Activated T-helper 1 cell treated with anti-CD3 and anti-CD28 coated beads, Interleukin-2, amount 50 U/mL, for 16 hours (primary cell): ENCODE measurements at places on chromosomes 4 and X.
A peak's percentile ranks its signal among the peaks of the same experiment; 100 is the strongest.

DNA sequence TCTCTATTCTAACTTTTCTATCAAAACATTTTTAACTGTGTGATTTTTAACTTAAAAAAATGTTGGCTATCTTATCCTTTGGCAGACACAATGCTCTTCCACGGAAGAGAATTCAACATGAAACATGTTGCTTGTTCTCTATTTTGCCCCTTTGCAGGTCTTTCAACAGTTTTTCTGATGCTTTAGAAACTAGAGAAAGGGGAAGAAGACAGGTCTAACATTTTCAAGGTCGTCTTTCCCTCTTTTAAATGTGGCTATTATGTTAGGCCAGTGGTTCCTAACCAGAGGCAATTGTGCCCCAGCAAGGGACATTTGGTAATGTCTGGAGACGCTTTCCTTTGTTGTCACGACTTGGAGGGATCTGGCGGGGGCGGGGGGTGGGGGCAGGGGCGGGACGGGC, 95.0 kb downstream of the SH3KBP1 start:
- DNase-seq: no peak

DNA sequence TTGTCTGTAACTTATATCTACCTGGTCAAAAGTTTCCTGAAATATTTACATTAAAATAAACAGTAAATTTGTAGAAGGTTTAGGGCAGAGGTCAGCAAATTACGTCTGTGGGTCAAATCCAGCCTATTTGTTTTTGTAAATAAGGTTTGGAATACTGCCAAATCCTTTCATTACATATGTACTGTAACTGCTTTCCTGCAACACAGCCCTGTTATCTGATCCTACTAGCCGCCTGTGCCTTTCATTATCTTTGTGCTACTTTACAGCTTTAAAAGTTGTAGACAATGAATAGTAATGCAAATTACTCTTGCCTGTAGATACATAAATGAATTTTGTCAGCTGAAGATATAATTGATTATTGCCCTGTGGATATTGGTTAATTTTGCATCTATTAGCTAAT, 369.6 kb upstream of the SLC7A11 start:
- DNase-seq: no peak

DNA sequence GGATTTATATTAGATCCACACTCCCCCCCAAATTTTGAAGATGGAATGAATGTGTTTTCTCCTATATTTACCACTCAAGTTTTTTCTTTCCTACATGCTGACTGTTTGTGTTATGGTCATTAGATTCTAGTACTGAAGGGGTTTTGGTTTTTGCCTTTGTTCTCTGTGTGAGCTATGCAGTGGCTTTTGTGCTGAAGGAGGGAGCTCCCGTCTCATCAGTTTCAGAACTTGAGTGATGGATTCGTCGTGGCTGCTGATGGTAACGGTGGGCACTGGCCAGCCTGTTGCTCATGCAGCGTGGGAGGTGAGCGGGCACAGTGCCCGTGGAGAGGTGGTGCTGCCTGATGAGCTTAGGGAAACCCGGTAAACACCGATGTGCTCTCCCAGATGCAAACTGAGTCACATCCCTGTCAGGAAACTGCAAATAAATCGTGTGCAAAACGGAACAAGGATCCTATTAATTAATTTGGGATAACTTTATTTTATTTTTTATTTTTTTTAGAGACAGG, 101.5 kb downstream of the SORBS2 start:
- DNase-seq: no peak

DNA sequence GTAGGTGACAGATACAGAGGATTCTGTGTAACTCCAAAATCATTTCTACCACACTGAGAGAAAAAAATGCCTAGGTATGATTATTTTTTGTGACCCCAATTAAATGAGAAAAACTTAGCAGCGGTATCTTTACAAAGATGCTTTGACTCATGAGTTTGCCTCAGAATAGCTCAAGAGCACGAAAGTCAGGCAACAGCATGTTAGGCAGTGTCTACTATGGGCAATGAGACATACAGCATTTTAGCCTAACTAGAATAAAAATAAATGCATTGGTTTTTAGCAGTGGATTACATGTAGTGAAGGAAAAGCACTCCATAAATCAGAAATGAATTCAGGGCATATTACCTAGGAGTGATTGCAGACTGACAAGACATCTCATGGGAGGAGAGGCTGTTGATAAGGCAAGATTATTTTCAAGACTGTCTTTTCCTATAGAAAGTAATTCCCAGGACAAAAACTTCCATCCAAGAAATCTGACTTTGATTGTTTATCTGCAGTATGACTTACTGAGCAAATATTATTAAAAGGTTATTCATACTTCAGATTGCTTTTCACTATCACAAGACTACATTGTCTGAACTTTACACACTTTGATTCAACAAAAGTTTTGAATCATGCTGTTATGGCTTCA, 3.6 kb downstream of the ANXA10 start:
- DNase-seq: no peak

GRCh38 chr4:153127760-153128494, 76.3 kb upstream of the TRIM2 start:
- peak; percentile 71 for DNase-seq

- DNase-seq: no peak
Observed at GRCh38 chr4:89653012-89653411, 183.9 kb downstream of the SNCA start.

GRCh38 chr4:173509036-173510001, 20.7 kb downstream of the HAND2 start:
- DNase-seq: no peak

DNA sequence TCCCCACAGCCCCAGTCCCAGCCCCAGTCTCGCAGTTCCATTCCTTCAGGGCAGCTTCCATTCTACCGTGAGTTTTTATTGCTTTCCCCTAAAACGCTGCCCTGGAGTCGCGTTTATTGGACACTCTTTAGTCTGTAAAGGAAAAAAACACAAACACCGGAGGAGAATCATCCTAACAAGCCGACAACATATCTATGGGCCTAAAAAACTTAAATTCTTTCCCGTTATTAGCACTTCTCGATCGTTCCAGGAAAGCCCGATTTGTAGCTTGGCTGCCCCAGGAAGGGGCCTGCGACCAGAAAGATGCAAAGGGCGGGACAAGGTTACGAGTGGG, 178.5 kb downstream of the CBR4 start:
- DNase-seq: no peak

- no peak for DNase-seq
Observed at GRCh38 chrX:23952984-23953907, 45.4 kb downstream of the CXorf58 start.

GRCh38 chrX:139692908-139693307, 15.1 kb downstream of the MCF2 start:
- no peak for DNase-seq

DNA sequence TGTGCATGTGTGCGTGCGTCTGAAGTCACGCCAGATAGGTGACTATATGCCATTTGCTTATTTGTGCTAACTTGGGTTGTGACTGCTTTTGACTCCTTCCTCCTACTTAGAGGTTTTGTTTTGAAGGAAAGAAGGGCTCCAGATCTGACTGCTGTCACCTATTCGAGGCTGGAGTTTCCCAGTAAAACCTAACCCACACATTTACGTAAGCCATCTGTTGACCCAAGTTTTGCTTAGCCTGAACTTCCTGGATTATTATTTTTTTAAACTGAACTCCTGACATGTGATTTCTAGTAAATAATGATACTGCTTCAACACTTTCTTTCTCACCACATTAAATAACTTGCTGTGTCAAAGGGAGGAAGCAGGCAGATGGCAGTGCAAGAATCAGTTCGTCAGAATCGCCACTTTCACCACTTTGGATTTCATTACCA, 41.5 kb downstream of the DTHD1 start:
- peak; percentile 12 for DNase-seq

- DNase-seq: no peak
Observed at GRCh38 chrX:30308263-30309138, 689 bp downstream of the NR0B1 start.

DNA sequence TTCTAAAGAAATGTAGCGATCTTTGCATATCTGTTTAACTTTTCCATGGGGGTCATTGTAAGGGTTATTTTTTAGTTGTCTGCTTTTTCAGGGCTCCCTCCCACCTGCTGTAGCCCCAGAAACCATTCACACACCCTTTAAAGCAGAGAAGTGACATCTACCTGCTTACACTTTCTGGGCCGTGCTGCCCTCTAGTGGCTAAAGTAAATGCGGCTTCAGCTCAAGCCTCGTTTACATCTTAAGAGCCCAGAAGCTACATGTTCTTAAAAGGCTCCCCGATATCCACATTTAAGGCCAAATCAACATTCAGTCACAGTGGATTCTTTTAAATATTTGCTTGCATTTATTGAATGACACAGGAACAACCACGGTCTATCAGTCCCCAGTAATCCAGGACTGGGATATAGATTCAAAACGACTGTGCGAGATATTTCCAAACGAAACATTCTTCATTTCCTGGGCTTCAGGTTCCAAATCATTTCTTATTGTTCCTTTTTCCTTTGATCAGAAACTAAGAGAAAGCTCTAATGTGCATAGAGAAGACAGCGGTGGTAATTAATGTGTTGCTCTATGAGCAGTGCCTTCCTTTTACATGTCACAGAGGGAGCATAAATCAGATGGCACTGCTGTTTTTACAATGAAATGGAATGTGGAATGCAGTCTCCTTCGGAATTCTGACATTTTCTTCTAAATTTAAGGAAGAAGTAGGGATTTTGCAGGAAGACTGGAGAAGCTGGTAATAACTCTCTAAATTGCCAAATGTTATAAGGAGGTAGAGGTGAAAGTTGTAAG, 119.9 kb downstream of the RASGEF1B start:
- peak; percentile 32 for DNase-seq

- DNase-seq: peak; percentile 23
Observed at GRCh38 chrX:119784747-119785446, 6.5 kb downstream of the RPL39 start.

GRCh38 chrX:24392709-24393108, 32.3 kb downstream of the SUPT20HL1 start:
- no peak for DNase-seq

DNA sequence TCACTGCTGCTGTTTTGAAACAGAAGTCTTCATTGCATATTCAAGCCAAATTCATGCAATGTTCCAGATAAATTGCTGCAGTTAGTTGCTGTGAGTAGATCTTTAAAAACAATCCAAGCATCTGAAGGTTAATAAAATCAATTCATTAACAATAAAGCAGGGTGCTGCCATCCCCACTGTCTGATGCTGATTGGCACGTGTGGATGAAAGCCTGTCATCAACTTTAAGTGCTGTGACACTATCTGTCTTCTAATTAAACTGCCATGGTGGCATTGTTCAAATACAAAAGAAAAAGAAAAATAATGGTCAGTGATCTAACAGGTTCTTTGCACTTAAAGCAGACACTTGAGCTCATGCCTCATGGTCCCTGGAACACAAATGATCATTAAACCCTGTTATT, 63.0 kb upstream of the MND1 start:
- DNase-seq: no peak

GRCh38 chrX:84415140-84415539, 87.1 kb downstream of the HDX start:
- DNase-seq: no peak

DNA sequence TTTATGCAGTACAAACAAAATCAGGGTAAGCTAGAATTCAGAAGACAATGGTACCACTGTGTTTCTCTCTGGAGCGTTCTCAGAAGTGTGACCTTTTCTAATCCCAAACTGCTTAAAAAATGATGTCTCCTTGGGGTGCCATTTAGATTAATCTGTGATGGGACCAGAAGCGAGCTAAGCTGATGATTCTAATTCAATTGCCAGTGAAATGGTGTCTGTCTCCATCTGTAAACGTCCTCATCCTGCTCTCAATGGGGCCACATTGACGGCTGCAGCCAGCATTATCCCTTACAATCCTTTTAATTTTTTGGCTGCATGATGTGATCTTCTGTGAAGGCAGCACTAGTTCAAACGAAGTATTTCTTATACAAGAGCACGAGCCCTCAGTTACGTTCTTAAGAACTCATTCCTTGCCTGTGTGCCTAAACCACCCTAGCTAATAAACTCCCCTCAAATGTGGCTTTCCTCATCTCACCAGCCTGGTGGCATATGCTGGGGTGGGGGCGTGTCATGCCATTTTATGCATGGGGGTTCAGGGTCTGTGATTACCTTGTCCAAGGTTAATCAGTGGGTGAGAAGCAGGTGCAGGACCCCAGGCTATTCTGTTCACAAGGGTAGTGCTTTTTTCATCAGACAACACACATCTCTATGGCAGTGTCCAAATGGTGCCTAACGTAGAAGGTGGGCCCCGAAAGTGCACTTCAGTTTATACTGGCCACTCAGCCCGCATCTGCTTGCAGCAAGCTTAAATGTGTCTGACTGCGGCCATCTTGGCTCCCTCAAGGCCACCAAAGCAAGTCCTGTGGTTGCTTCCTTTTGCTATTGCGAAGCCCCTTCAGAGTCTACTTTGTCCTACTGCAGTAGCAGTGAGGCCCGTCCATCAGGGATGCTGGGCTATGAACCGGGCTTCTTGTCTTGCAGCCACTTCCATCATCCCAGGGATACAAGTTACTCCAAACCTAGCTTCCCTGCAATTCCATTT, 45.7 kb upstream of the SLC2A9 start:
- no peak for DNase-seq

- DNase-seq: no peak
Observed at GRCh38 chr4:8647626-8648025, 55.1 kb downstream of the CPZ start.

DNA sequence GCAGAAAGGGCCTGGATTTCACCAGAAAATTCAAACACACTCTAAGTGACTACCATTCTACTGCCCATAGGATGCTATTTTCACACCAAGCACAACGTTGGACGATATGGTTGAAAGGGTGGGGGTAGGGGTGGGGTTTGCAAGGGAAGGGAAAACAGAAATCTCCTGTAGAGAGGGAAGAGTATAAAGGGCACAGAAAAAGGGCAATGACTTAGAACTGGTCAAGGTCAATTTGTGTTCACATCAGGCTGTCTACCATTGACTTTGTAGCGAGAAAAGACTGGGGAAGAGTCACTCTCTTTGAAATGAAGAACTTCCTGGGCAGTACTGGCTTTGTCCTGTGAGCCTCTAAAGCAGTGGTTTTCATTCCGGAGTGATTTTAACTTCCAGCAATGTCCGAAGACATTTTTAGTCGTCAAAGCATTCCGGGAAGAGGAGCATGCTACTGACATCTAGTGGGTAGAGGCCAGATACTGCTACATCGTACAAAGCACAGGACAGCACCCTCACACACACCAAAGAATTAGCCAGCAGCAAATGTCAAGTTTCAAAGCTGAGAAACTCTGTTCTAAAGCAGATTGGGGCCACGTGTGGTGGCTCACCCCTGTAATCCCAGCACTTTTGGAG, 48.4 kb upstream of the SLC7A3 start:
- DNase-seq: no peak

DNA sequence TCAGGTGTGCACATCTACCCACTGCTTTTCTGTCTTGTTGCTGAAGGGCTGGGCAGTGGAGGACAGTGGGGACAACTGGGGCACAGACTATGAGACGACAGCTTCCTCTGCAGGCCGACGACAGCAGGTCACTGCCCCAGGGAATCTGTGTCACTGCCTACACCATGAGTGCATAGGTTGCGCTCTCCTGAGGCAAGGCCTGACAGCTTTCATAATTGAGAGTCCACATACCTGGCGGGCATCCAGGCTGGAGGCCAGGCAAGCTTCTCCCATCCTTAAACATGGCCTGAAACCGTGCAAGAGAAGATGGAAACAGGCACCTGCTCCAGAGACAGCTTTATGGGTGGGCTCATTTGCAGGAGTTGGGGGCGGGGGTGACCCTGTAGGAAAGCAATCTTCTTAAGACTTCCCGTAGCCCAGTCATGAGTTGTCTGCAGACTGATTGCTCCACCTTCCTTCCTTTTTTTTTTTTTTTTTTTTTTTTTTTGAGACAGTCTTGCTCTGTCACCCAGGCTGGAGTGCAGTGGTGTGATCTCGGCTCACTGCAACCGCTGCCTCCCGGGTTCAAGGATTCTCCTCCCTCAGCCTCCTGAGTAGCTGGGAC, 2.9 kb downstream of the ANOS1 start:
- DNase-seq: no peak
